ENCODE measurements at places on chromosomes 1 and 21.

- DNase-seq, result no peak
These were observed 43.2 kb downstream of the CNN3 start for GRCh38 chr1:94883691-94884090.

GRCh38 chr1:87840767-87841166 lies 512.1 kb downstream of the LMO4 start:
- no peak for DNase-seq

DNA sequence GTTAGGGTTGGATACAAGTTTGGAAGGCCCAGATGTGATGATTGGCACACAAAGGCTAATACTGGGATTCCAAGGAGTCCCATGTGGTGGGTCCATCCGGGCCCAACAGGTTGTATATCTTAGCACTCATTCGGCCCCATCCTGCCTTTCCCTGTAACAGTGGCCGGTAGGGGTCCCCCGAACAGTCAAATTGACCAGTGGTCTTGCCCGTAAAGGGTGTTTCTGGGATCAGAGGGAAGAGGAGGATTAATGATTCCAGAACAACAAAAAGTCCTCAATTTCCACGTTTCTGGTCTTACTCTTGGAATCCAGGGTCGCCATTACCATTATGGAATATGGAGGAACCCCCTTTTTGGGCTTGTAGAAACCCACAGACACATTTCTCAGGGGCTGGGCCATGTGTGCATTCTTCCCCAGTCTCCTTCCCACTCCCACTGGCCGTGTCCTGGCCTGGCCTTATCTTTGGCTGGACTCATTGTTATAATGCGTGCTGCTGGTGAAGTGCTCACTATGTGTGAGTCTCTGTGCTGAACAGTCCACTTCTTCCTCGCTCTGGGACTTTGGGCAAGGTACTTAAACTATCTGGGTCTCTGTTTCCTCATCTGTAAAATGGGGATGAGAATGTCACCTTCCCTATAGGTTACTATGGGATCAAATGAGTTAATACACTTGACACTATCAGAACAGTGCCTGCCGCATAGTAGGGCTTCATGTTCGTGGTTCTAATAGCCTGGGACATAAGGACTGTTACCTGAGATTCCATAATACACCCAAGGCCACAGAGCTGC lies 161.8 kb downstream of the DYRK1A start:
- no peak for DNase-seq

DNA sequence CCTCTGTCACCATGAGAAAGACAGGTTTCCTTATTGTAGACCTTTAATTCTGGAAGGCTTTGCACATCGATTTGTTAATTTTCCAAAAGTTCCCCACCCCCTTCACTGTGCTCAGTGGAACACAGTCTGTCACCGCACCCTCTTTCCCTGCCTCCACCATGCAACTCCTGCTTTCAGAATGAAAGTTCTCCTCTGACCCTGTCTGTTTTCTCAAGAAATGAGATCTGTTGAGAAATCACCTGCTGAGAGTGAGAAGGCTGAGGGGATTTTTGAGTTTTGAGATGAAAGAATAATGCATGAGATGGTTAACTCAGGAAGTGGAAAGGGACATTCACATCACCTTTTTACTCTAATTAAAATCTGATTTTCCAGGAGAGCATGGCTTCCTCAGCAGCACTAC lies 99.6 kb downstream of the CYYR1 start:
- no peak for DNase-seq

DNA sequence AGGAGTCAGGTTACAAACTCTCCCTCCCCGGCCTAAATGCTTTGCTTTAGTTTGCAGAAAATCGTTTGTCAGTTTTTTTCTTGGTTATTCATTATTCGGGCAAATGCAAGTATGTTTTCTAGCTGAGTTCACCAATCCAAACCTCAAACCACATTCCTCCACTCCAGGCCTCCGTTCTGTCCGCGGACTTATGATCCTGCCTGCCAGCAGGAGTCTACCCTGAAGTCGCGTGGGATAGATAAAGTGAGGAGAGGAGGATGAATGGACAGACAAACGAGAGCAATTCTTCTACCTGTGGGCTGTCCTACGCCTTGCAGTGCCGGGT lies 1.3 kb downstream of the ADAMTS1 start:
- DNase-seq, result no peak

GRCh38 chr1:168407832-168408538 lies 127.3 kb downstream of the TBX19 start:
- DNase-seq, result no peak

GRCh38 chr1:165162671-165163241 lies 193.8 kb downstream of the LMX1A start:
- no peak for DNase-seq

DNA sequence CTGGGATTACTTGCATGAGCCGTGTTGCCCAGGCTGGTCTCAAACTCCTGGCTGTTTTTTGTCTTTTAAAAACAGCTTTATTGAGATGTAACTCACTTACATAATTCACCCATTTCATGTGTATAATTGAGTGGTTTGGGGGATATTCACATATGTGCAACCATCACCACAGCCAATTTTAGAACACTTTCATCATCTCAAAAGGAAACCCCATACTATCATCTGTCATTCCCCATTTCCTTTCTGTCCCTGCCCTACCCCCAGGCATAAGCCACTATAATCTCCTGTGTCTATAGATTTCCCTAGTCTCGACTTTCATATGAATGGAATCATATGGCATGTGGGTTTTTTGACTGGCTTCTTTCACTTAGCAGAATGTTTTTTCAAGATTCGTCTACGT lies 43.3 kb downstream of the GPR137B start:
- DNase-seq, result no peak

DNA sequence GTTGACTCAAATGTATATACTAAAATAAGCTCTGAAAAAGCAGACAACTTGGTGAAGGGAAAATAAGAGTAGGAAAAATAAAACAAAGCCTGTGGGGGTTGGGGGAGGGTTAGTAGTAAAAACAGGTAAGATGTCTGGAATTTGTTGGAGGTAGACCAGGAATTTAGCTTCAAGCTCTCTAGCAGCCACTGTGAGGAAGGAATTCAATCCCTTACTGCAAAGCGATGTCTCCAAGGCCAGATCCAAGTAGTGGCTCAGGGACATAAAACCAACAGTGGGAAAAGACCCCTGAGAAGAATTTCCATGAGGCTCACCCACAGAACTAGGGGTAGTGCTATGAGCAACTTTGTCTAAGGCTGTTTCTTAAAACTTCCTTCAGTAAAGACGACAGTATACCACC lies 7.8 kb downstream of the ANGPTL7 start:
- DNase-seq, result no peak

GRCh38 chr1:91036894-91037829 lies 15.3 kb upstream of the ZNF644 start:
- DNase-seq, result no peak

- DNase-seq, result no peak
These were observed 710 bp upstream of the SLC30A1 start for GRCh38 chr1:211579440-211580302.

All from stimulated activated CD4-positive, alpha-beta T cell treated with anti-CD3 and anti-CD28 coated beads, Interleukin-2, amount 100 ng/mL, for 24 hours (primary cell).